ENCODE measurements at places on chromosomes 7 and 10.

DNA sequence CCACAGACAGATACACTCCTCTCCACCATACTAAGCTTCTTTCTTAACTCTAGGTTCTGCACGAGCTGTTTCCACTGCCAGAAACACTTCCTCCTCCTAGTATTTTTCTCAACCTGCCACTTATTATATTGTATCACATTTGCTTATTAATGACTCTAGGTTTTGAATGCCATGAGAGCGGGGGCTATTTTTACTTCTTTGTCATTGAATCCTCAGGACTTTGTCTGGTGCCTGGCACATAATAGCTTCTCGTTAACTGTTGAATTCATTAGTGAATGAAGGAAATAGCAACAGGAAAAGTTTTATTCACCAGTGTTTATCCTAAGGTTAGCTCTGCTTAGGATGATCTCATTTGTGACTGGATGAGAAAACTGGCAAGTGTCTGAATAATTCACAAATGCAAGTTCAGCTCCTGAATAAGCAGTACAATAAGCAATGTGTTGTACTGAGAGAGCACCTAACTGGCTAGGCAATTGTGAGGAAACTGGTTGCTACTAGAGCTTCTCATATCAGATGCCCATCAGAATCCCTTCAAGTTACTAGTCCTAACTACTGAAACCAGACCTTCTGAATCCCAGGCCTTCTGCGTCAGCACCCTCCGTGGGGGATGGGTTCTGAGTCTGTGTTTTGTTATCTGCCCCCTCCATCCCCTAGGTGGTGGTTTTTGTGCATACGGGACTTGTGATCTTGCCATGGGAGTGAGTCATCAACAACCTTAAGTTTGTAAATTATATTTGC is 92.7 kb downstream of the LSMEM1 start:
- ATAC-seq, result no peak

- no peak for ATAC-seq
Observed at GRCh38 chr10:117546020-117546580, 3.6 kb downstream of the EMX2 start.

DNA sequence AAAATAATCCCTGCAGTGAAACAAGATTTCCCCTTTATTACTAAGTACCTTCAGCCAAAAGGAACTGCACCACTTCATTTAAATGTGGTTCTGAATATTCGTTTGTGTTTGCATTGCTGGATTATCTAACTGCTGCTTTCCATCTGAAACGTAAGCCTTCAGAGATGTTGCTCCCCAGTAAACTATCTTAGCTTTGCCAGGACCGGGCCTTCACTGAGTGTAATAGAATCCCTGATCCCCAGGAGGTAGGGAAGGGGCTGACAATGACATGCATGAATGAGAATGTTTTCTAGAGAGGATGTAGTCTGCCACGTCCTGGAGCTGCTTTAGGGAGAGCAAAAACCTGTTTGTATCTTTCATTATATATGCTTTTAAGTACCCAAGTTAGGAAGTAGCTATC is 19.5 kb upstream of the INSYN2A start:
- ATAC-seq, result no peak

DNA sequence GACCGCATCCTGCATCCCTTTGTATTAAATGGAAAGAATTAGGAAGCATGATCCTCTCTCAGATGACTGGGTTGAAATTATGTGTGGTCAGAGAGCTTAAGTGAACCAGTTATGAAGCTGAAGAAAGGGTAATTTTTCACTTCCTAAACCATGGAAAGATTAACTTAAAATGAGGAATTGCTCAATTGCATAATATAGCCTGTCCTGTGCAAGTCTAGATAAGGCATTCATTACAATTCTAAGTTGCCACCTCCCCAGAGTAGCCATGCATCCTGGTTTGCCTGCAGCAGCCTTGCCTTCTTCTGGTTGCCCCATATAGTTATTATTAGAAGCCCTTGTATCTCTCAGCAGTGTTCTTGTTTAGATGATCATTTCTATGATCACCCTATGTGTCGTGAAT is 45.3 kb downstream of the STARD3NL start:
- ATAC-seq, result no peak

DNA sequence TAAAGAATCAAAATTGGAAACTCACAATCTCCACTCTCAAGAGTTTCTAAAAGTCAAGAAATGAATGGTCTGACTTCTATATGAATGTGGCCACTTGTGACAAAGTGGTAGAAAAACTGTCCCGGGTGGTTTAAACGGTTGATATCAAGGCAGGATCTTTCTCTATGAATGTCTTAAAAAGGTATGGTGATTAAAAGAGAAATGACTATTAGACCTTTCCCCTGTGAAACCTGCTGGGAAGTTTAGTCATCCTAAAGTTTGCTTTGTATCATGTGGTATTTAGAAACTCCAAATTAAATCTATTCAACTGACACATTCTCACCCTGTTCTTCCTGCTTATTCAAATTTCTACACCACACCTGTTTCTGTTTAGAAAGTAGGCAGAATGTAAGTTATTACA is 492.5 kb downstream of the XPNPEP1 start:
- no peak for ATAC-seq

GRCh38 chr10:33353853-33354252 is 19.4 kb upstream of the NRP1 start:
- no peak for ATAC-seq

- ATAC-seq, result peak; percentile 53
Observed at GRCh38 chr7:140036224-140036962, 26.4 kb downstream of the PARP12 start.

DNA sequence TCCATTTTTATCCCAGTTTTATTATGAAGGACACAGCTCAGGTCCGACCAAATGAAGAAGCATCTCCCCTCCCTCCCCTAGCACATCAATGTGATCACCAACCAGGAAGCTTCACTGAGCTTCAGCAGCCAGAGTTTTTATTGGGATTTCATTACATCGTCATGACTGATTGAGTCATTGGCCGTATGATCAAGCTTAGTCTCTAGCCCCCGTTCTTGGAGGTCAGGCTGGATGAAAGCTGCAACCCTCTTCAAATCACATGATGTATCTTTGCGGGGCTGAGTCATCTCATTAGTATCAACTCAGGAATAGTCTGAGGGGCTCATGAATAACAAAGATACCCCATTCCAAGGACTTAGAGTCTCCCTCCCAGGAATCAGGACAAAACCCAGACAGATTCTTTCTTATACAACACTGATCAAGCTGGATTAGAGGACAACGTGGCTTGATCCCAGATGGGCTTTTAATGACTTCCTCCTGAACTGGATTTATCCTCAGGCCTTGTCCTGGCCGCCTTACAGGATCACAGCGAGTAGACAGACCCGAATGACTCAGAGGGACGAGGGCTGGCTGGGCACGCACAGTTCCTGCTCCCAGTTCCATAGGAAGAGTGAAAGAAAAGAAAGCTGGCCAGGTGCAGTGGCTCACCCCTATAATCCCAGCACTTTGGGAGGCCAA is 14.5 kb downstream of the LIMK1 start:
- no peak for ATAC-seq
